ENCODE measurements at places on chromosomes 7 and 10. TPM values are rescaled to one million over a fixed set of nuclear protein-coding genes. Genes with fewer than 3 reads are reported as not detected.

PLEKHS1 gene
- not detected for polyA plus RNA-seq

CLRN3 gene
- polyA plus RNA-seq, result not detected

VPS26A gene
- polyA plus RNA-seq, result 24.4 TPM

C10orf67 gene
- polyA plus RNA-seq, result 0.27 TPM

ANKRD2 gene
- polyA plus RNA-seq, result 1.6 TPM

C10orf71 gene
- 1.6 TPM for polyA plus RNA-seq

ZNF438 gene
- polyA plus RNA-seq, result 6.9 TPM

DNAH11 gene
- not detected for polyA plus RNA-seq

SEMA3E gene
- polyA plus RNA-seq, result 0.31 TPM

PON3 gene
- polyA plus RNA-seq, result 0.56 TPM

Measured in brain (organoid and tissue), 16 donors.